Stimulated activated CD8-positive, alpha-beta memory T cell treated with anti-CD3 and anti-CD28 coated beads, Interleukin-4, amount 100 ng/mL, for 1 hour (primary cell): ENCODE measurements at places on chromosomes 4 and X.

DNA sequence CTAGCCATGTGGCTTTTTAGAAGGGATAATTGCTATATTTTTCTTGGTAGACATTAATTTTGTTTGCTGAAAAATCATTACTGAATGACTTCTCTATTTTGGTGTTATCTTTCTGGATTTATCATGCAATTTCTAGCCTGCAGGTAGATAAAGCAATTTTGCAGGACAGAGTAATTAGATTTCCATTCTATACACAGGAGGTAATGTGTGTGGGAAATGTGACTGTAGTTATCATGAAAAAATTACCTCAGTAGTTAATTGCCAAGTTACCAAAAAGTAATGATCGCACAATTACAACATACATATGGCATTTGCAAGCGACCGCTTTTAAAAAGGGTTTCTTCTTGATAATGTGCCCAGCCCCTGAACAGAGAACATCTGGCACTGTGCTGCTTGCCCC is 66.1 kb downstream of the KIT start:
- DNase-seq, result no peak

DNA sequence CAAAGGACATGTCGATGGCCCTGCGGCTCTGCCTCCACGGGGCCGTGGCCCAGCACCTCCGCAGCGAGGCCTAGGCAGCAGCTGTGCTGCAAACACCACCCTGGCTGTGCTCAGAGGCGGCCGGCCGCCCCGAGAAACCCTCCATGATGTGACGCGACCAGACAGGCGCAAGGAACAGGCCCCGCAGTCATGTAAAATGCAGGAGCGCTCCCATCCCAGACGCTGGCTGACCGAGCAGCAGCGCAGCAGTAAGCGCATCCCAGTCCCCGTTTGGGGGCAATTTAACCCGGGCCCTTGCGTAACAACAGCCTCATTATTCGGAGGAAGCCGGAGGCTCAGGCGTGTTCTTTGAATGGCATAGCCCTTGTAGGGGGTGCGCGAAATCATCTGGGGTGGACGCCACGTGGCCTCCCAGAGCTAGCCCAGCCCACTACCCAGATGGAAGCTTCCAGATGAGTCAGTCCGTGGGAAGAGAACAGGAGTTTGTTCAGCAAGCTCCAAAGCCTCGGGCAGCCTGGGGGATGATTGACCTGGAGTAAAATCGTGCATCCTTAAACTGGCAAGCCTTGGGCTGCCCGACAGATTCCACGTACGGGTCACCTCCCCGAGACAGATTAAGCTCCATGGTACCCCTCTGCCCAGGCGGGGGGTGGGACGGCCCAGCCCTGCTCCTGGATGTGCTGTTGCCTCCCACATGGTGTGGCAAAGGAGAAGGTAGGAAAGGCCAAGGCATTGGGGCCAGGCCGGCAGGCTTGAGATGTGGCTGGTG is 124.0 kb downstream of the HMX1 start:
- DNase-seq, result no peak

DNA sequence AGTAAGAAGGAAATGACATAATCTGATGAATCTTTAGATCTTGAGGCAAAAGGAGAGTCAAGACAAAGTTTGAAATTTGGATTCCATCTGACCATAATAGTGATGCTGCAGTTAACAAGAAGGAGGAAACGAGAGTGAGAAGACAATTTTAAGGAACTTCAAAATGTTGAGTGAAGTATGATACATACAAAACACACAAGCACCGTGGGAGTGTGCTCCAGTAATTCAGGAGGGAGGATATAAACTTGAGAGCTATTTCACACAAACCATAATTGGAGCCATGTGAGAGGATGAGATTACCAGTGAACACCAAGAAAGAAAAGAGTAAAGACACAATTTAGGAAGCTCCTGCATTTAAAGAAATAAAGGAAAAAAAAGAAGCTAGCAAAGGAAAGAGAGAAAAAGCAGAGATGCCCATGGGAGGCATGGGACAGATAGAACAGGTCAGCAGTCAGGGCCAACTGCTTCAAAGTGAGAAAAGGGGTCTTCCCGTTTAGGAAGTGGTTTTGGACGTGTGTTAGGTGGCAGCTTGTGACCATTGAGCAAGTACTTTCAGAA is 150.7 kb upstream of the SLC7A11 start:
- no peak for DNase-seq

GRCh38 chrX:11137543-11138139 is 26.5 kb downstream of the HCCS start:
- no peak for DNase-seq

GRCh38 chr4:25536564-25537320 is 118.9 kb upstream of the SLC34A2 start:
- no peak for DNase-seq

DNA sequence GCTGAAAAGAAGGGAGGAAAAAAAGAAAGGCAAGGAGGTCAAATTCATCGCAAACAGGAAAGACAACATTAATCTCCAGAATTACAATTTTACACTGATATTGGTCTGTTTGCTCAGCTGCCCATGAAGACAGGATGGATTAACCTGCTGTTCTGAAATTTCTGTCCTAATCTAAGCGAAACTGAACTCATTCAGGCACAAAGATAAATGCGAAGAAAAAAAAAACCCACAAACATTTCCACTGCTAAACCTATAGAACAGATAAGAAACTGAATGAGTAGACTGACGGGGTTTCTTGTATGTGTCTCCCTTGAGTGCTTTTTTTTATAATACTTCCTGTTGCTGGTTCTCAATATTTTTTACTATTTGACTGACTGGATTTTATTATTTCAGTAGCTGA is 251.8 kb upstream of the FTHL17 start:
- DNase-seq, result no peak

GRCh38 chr4:90127706-90128345 is 632 bp downstream of the CCSER1 start:
- no peak for DNase-seq

GRCh38 chr4:173301518-173302201 is 32.5 kb downstream of the HMGB2 start:
- no peak for DNase-seq

DNA sequence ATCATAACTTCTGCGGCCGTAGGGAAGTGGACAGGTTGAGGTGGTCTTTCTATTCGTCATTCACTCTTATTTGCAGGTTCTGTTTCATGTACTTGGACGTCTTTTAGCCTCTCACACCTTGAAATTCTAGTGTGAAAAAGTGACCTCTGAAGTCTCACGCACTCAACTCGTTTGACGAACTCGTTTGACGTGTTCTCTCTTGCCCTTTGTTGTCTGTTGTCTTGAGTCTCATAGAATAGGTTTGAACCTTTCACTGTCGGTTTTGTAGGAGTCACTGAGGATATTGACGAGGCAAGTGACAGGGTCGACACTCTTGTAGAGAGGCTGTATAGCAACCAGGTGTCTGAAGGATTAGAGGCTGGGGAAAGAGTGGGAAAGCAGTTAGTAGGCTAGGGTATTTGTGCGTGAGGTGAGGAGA is 1.1 kb upstream of the PGRMC2 start:
- DNase-seq, result no peak

- no peak for DNase-seq
Observed at GRCh38 chrX:15242899-15243555, 26.9 kb downstream of the ASB9 start.

DNA sequence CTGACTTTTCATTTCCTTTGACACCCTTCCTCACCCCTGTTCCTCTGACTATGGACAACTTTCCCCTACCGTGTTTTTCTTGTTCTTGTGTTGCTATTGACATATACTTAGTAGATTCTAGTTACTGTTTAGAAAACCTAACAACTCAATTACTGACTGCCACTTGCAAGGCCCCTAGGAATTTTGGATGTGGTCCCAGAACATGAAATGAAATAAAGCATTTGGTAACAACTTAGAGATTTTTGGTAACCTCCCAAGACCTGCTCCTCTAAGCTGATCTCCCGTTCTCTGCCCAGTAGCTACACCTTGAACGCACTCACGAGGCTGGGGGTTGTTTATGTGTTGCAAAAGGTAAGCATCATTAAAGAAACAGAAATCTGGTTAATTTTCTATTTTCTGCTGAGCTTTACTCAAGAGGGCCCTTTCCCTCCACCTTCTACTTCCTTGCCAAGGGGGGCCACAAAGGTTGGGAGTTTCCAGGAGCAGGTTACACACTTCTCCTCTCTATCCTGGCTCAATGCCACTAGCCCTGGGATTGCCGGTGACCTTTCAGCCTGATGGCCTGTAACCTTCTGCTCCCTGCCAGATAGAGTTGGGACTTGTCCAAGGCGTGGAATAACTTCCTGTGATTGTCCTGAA is 20.5 kb downstream of the GAB3 start:
- DNase-seq, result no peak

GRCh38 chr4:101419336-101420135 is 72.2 kb upstream of the PPP3CA start:
- no peak for DNase-seq

- no peak for DNase-seq
Observed at GRCh38 chr4:78138252-78138651, 81.1 kb downstream of the FRAS1 start.

DNA sequence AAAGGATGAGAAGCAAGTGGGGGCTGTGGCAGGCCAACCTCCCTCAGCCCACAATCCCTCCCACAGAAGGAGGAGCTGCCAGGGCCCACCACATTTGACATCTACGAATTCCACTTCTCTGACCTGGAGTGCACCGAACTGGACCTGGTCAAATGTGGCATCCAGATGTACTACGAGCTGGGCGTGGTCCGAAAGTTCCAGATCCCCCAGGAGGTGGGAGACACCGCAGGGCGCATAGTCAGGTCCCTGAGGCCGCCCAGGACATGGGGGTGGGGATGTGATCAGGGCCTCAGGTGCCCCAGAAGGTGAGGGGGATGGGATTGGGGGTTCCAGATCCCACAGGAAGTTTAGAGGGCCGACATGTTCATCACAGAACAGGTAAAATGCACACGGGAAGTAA is 13.7 kb downstream of the ATP5ME start:
- no peak for DNase-seq

DNA sequence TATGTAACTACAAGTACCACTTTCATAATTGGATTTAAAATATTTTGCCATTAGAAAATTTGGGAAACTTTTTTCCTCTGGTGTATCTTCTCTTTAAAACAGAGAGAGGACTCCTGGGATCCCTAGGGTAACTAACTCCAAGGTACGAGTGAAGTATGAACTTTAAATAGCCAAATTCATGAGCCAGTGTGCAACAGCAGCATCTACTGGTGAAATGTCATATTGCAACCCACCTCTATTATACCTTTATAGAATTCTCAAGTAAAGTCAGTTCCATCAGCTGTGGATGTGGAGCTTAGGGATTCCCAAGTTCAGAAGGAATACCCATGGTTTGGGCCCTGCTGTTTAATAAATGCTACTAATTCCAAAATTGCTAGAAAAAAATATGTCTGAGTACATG is 282.7 kb upstream of the TAPT1 start:
- DNase-seq, result no peak

GRCh38 chr4:152095701-152096070 is 334.9 kb upstream of the GATB start:
- no peak for DNase-seq

DNA sequence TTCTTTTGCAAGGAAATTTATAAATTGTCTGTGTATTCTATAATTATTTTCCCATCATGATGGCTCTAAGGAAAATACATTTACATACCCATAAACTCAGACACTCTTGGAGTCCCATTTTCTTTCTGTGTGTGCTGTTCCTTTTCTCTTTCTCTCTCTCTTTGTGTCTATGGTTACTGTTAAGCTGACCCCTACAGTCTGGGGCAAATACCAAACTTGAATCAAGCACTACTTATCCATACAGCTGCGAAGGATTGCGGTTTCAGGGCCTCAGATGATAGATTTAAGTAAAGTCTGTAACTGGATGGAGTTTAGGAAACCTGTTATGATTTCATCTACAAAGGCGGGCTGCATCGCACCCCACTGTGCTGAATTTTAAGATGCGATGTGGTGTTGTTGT is 150.2 kb downstream of the SHROOM3 start:
- DNase-seq, result no peak

DNA sequence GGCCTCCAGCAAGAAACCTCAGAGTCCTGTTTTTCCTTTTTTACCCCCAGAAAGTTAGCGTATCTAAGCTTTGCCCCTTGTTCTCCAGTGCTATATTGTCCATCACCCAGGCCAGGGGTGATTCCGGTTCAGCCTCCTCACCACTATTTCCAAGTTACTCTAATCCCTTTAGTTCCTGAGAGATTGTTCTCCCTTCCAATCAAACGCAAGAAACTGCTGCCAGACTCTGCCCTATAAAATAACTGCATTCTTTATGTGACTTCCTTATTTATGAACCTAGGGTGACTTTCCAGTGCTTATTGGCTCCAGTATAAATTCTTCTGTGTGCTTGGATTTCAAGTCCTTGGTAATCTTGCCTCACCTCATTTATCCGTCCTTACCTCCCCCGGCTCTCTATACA is 65.7 kb downstream of the CLCN5 start:
- no peak for DNase-seq

- no peak for DNase-seq
Observed at GRCh38 chr4:71290476-71290875, 48.3 kb upstream of the SLC4A4 start.

GRCh38 chrX:97564496-97564895 is 680.8 kb downstream of the RPA4 start:
- DNase-seq, result no peak

- DNase-seq, result no peak
Observed at GRCh38 chrX:133979641-133980230, 5.7 kb downstream of the GPC3 start.

DNA sequence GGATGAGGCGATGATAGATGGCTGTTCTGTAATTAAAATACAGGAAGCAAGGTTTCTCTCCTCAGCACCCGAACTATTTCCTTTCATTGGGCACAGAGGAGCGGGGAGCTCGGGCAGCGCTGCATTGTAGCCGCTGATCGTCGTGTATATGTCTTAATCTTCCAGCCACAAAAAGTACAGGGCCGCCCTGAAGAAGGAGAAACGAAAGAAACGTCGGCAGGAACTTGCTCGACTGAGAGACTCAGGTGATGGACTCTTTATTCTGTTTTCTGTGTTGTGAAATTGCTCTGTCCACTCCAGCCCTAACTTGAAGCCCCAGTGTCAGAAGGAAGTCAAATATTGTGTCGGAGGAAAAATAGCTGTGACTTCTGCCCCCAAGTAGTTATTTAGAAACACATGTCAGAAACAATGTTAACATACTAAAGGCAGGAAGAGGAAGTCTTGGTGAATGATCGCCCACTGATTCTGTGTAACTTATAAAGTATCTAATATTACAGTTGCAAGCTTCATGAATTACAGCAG is 546 bp downstream of the ZRSR2 start:
- no peak for DNase-seq

GRCh38 chr4:48027653-48028052 is 11.1 kb downstream of the NIPAL1 start:
- DNase-seq, result no peak

DNA sequence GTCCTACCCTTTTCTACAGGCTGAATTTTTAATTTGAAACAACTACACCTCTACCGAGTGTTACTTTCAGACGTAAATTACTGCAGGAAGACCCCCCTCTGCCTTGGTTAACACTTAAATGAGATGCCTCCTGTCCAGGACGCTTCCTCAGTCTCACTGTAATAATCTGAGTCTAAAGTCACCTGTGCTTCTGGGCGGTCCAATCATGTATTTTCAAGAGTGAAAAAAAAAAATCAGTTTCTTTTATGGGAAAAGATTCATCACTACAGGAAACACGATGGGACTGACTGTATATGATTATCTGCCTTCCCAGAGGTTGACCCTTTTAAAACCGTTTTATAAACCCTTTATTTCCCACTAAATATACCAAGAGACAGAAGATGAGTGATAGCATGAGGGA is 776 bp downstream of the RBM47 start:
- no peak for DNase-seq
